Thyroid gland (tissue), 4 donors: ENCODE measurements at places on chromosomes 16 and 17. TPM values are rescaled to one million over a fixed set of nuclear protein-coding genes. Genes with fewer than 3 reads are reported as not detected.

- H3K4me1 ChIP-seq, result peaks cover 4% of the 10 kb centered on the region
- no peak for DNase-seq
- H3K27me3 ChIP-seq, result no peaks in the 10 kb centered on the region
- H3K4me3 ChIP-seq, result no peak overlapping the region
These were observed 39.5 kb downstream of the GPT2 start for GRCh38 chr16:46923513-46924295.

DNA sequence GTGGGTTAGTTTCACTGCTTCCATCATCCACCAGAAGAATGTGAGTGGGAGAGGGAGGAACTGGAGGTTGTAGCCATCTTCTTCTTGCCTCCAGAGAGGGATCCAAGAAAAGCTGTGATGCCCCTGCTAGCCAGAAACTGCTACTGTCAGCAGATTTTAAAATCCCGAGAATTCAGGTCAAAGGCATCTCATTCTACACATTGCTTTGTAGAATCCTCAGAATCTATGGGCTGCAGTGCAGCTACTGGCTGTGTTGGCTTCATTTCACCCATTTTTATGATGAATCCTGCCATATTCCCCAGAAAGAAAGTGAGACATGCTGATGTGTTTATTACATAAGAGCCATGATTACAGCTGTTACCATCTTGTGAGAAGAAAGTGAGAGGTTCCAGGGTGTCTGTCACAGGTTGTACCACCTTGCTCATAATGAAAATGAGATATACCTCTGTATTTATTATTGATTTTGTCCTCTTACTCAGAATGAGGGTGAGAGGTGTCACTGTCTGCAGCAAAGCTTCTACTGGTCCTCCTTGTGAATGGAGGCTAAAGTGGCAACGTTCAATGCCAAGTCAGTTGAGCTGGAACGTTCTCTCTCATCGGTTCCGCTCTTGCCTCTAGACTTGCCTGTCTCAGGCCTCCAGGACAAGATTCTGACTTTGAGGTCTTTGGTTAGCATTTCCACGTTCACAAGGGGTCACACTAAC is 50.1 kb upstream of the MYH10 start:
- H3K27me3 ChIP-seq, result no peaks in the 10 kb centered on the region
- no peaks in the 10 kb centered on the region for H3K4me1 ChIP-seq
- DNase-seq, result no peak
- no peak overlapping the region for H3K4me3 ChIP-seq

GRCh38 chr17:73952480-73953205 is 250.8 kb upstream of the RPL38 start:
- H3K4me3 ChIP-seq, result no peak overlapping the region
- peaks cover 10% of the 10 kb centered on the region for H3K4me1 ChIP-seq
- H3K27me3 ChIP-seq, result peaks cover 10% of the 10 kb centered on the region
- H3K27ac ChIP-seq, result no peak overlapping the region

DNA sequence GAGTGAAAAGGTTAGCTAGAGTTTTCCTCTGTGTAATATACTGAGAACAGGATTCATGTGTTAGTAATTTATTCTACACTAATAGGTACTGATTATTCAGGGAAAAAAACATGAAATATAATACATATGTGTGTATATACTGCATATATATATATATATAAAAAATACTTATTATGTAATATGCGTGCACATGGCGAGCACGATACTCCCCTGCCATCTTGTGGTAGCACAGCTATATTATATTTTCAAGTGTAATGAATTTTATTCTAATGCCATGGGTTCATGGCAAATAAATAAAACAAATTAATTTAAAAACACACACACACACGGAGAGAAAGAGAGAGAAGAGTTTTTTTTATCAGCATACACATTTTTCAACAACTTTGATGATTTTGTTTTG is 460.6 kb downstream of the KCNJ2 start:
- no peaks in the 10 kb centered on the region for H3K36me3 ChIP-seq
- no peak for DNase-seq
- H3K4me3 ChIP-seq, result no peak overlapping the region
- no peak overlapping the region for H3K27ac ChIP-seq
- H3K27me3 ChIP-seq, result no peaks in the 10 kb centered on the region

- H3K4me1 ChIP-seq, result no peaks in the 10 kb centered on the region
- DNase-seq, result no peak
- no peaks in the 10 kb centered on the region for H3K36me3 ChIP-seq
- no peaks in the 10 kb centered on the region for H3K27me3 ChIP-seq
- no peak overlapping the region for H3K4me3 ChIP-seq
- H3K27ac ChIP-seq, result no peak overlapping the region
These were observed 12.0 kb upstream of the TNRC6A start for GRCh38 chr16:24717411-24717810.

DNA sequence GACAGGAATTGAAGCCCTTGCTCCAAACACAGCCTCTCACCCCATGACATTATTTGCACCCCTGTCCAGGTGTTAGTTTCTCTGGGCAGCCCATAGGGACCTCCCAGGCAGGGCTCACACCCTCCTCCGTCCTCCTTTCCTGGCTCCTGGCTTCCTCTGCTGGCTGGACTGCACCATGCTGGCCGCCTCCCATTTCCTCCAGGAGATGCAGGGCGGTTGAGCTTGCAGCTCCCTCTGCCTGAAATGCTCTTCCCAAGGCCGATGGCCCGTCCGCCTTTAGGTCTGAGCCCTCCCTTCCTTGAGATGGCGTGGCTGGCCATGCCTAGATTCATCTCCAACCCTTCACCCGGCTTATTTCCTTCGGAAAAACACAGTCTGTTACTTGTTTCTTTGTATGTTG is 334.8 kb downstream of the SNX29 start:
- H3K4me1 ChIP-seq, result peaks cover 2% of the 10 kb centered on the region
- H3K36me3 ChIP-seq, result no peaks in the 10 kb centered on the region
- H3K27me3 ChIP-seq, result no peaks in the 10 kb centered on the region
- no peak overlapping the region for H3K4me3 ChIP-seq
- no peak overlapping the region for H3K27ac ChIP-seq

CDH8 gene
- not detected for total RNA-seq

TAC4 gene
- not detected for total RNA-seq
